ENCODE measurements at places on chromosomes 2 and 18.

DNA sequence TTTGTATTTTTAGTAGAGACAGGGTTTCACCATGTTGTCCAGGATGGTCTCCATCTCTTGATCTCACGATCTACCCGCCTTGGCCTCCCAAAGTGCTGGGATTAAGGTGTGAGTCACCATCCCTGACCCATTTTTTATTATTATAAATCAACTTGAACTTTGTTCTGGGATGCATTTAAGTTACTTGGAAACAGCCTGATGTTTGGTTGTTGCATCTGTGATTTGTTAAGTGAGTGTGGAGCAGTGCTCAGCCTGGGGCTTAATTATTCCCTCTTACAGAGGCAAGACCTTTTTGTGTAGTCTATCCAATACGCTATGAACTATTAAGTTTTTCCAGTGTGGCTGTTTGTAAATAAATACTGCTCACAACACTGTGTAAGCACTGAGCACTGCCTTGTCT is 32.6 kb downstream of the MTA3 start:
- no peaks in the 10 kb centered on the region for H3K4me1 ChIP-seq
- H3K27me3 ChIP-seq = no peaks in the 10 kb centered on the region
- H3K27ac ChIP-seq = no peak overlapping the region
- no peak overlapping the region for H3K4me3 ChIP-seq

DNA sequence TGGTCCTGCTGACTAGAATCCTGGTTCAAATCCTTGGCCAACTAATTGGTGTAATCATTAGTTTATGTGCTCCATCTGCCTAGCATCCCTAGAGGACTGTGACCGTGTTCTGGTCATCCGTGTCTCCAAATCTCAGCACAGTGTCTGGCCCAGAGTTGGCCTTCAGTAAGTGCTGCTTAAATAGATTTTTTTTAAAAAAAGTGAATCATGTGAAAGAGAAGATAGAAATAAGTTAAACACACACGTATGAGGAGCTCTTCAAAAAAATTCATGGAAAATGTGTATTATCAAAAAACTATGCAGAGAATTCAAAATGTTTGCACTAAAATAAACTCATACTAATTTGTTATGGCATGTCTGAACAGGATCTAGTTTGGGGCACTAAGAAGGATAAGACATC is 129.3 kb upstream of the TLK1 start:
- no peak for DNase-seq
- H3K4me3 ChIP-seq = no peak overlapping the region
- no peaks in the 10 kb centered on the region for H3K4me1 ChIP-seq
- no peaks in the 10 kb centered on the region for H3K27me3 ChIP-seq
- no peaks in the 10 kb centered on the region for H3K36me3 ChIP-seq
- no peak overlapping the region for H3K27ac ChIP-seq

- H3K4me1 ChIP-seq = no peaks in the 10 kb centered on the region
- DNase-seq = no peak
- H3K27me3 ChIP-seq = no peaks in the 10 kb centered on the region
- no peak overlapping the region for H3K4me3 ChIP-seq
These were observed 70.1 kb downstream of the NABP1 start for GRCh38 chr2:191748059-191748461.

- H3K4me1 ChIP-seq = no peaks in the 10 kb centered on the region
- DNase-seq = no peak
- peaks cover 1% of the 10 kb centered on the region for H3K27me3 ChIP-seq
- H3K4me3 ChIP-seq = no peak overlapping the region
- no peak overlapping the region for H3K27ac ChIP-seq
These were observed 4.5 kb upstream of the RND3 start for GRCh38 chr2:150491943-150492342.

GRCh38 chr2:167196461-167197252 is 308.4 kb downstream of the XIRP2 start:
- no peaks in the 10 kb centered on the region for H3K27me3 ChIP-seq
- no peaks in the 10 kb centered on the region for H3K36me3 ChIP-seq
- H3K27ac ChIP-seq = no peak overlapping the region
- no peak overlapping the region for H3K4me3 ChIP-seq
- DNase-seq = no peak
- no peaks in the 10 kb centered on the region for H3K4me1 ChIP-seq

- H3K4me3 ChIP-seq = no peak overlapping the region
- H3K4me1 ChIP-seq = no peaks in the 10 kb centered on the region
- no peak overlapping the region for H3K27ac ChIP-seq
- no peak for DNase-seq
- H3K36me3 ChIP-seq = no peaks in the 10 kb centered on the region
These were observed 210.3 kb downstream of the ZRANB3 start for GRCh38 chr2:135320465-135321355.

DNA sequence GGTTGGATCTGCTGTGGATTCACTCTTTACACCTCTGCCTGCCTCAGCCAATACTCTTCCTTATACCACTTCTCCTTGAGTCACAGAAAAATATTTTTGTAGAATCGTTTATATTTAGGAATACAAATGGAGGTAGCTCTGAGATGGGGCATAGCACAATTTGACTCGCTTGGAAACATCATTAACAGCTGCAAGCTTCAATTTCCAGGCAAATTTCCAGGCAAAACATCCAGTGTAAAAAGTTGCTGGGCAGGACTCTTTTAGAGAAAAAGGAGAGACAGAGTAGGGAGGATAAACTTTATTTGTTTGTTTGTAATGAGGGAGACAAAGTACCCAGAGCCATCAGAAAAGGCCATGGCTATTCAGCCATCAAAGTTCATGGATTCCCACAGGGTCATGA is 74.4 kb upstream of the SOX11 start:
- no peaks in the 10 kb centered on the region for H3K27me3 ChIP-seq
- no peak overlapping the region for H3K4me3 ChIP-seq
- no peaks in the 10 kb centered on the region for H3K4me1 ChIP-seq

DNA sequence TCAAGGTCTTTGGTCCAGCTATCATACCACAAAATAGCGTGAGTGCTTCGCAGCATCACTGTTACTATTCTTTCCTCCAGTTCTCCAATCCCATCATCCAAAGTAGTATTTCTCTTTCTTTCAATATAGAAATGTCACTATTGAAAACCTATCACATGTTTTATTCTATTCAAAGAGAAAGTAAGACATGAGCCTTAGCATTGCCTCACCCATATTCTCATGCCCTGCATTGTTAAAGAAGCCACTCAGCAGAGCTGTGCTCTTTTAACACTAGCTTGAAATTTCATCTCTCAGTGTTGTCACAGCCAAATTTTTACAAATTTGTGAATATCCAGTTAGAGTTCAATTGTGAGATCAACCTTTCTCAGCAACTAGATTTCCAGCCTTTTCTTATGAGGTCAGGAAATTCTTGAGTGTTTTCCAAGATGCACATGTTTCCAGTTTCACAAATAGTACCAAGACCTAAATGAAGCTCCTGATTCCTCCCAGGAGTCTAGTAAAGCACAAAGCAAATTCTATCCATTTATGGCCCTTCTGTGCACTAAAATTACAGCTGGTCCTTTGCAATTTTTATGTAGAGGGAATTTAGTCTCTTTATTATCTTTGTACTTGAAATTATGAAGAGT is 343.7 kb downstream of the SPAG16 start:
- DNase-seq = no peak
- no peaks in the 10 kb centered on the region for H3K36me3 ChIP-seq
- H3K4me3 ChIP-seq = no peak overlapping the region
- H3K4me1 ChIP-seq = no peaks in the 10 kb centered on the region
- no peaks in the 10 kb centered on the region for H3K27me3 ChIP-seq

Measured in CD4-positive, alpha-beta memory T cell (primary cell).